ENCODE measurements at places on chromosomes 4 and X.

- DNase-seq, result no peak
These were observed 47.0 kb upstream of the MID1IP1 start for GRCh38 chrX:38754102-38754790.

DNA sequence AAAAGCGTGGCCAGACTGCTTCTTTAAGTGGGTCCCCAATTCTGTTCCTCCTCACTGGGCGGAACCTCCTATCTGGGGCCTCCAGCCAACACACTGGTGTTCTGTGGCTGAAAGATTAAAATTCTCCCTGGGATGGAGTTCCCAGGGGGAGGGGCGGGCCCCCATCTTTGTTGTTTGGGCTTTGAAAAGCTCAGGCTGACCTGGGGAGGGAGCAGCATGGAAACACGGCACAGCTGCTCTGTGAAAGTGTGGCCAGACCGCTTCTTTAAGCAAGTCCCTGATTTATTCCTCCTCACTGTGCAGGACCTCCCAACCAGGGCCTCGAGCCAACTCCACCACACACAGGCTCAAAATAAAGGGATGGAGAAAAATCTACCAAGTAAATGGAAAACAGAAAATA is 219.5 kb downstream of the TMEM47 start:
- no peak for DNase-seq

- DNase-seq, result no peak
These were observed 103.8 kb downstream of the LUZP4 start for GRCh38 chrX:115393271-115393670.

GRCh38 chr4:163556177-163556576 is 61.7 kb downstream of the TMA16 start:
- no peak for DNase-seq

DNA sequence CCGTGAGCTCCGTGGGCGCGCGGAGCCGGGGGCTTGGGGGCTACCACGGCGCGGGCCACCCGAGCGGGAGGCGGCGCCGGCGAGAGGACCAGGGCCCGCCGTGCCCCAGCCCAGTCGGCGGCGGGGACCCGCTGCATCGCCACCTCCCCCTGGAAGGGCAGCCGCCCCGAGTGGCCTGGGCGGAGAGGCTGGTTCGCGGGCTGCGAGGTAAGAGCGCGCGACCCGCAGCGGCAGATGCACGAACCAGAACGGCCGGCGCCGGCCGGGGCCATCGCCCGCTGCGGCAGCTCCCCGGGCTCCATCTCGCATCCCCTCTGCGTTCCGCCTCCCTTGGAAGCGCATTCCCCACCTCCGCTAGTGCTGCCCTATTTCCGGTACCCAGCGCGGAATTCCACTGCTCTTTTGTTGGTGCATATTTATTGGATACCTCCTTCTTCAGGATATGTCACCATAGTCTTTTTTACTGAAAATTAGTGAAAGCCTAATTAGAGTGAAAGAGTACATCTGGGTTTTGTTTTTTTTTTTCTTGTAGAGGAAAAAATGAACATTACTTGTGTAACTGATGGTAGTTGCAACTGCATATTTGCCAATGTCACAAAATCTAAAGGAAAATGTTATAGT is 797 bp downstream of the PKD2 start:
- DNase-seq, result peak; percentile 12

DNA sequence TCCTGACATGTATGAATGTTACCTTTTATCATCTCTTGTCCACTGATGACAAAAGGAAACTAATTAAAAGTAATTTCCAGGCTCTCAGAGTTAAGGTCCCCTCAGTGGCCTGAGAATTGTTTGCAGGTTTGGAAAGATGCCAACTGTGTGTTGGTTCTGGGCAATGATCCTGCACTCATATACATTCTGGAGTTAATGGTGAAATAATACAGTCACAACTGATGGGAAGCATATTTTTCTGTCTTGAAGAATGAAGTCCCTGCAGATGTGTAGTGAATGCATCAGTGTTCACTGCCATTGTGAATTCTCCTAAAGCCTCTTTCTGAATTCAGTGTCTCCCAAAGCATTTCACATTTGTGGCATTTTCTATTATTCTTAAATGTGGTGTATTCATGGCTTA is 238.1 kb upstream of the PPP1R2C start:
- DNase-seq, result no peak

DNA sequence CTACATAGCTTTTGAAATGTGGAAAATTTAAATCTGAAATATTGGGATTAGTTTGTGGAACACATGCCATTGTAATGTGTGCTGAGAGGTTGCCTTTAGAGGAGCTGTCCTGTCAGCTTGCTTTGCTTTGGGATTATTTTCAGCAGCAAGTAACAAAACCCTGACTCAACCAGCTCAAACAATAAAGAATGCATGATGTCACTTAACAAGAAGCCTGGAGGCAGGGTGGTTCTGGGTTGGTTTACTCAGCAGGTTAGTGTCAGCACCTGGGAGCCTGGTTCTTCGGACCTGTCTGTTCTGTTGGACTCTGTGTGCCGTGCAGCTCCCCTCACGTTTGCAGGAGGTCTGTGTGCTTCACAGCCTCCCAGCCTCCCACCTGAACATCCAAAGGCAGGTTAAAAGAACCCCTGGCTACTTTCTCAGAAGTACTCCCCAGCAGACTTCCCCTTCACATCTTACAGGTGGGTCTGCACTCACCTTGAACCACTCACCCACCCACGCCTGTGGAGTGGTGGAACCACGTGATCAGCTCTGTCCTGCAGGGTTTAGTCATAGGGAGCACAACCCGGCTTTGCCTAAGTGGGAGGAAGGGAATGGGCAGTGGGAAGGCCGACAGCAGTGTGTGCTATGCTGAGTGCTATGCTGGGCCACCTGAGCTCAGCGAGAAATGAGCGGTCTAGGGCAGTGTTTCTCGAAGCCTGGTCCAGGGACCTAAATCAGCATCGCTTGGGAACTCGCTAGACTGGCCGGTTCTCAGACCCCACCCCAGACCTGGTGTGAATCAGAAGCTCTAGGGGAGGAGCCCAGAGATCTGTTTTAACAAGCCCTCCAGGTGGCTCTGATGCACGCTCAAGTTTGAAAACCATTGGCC is 20.4 kb downstream of the TMEM131L start:
- DNase-seq, result no peak

DNA sequence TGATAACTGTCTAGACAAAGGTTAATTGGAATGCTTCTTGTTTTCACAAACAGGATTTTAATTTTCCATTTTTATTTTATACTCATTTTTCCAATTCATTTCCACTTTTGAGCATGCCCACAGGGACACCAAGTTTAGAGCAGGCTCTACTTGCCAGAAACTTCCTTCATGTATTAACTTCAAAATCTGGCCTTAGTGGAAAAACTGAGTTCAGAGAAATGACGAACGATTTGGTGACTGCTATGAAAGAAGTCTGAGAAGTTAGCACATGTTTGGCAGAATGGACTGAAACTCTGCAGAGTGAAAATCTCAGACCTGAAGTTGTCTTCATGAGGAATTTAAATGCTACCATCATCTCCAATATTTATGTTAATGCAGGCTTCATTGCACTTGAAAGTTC is 214.1 kb downstream of the THOC2 start:
- DNase-seq, result no peak

DNA sequence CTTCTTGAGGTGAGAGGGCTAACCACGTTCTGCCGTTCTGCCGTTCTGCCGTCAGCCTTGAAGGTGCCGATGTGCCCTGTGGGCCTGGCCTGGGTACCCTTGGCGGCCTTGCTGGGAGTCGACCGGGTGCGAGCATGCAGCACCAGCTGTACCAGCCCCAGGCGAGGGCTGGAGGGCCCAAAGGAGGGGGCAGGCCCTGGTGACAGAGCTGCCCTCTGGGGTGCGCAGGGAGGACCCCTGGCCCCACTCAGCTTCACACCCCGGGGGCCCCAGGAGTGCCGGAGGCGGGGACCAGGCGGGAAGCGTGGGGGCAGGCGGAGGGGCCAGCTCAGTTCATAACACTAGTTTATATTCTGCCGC is 22.1 kb downstream of the UVSSA start:
- DNase-seq, result no peak

GRCh38 chr4:169070071-169070894 is 60.2 kb upstream of the CBR4 start:
- no peak for DNase-seq

GRCh38 chr4:102828497-102828808 is 1.1 kb upstream of the UBE2D3 start:
- DNase-seq, result no peak

- no peak for DNase-seq
These were observed 629.7 kb downstream of the PCDH7 start for GRCh38 chr4:31349907-31350306.

DNA sequence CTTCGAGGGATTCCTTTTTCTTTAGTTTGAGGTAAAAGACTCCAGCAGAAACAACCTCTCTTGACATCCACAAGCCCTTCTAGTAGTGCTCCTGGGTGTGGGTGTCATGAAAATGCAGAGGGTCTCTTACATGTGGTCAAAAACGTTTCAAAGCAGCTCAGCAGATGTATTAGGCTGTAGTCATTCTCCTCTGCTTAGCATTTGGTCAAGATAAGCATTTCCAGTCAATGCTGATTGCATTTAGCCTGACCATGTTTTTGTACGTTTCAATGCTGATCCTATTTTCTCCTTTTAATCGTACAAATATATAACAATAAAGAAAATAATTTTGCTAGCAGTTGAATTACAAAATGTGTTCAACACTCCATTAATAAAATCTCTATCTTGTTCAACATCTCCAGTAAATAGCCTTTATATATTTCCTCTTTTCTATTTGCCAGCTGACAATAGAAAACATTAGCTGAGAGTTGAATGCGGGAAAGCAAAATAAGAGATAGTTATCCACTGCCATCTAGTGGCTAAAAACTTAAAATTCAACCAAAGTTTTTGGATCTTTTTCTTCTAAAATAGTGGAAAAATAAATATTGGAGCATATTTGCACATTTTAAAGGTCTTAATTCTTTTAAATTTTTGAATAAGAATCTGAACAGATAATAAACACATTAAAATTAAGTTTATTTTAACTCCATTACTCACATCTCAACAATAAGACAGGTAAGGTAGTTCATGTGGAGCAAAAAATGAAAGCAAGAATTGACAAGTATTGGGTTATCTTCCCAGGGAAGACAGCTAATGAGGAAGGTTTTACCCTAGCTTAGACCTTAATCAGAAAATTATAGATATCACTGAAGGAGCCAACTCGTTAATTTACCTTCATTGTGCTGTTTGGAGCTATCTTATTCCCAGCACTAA is 15.2 kb upstream of the PACRGL start:
- no peak for DNase-seq

DNA sequence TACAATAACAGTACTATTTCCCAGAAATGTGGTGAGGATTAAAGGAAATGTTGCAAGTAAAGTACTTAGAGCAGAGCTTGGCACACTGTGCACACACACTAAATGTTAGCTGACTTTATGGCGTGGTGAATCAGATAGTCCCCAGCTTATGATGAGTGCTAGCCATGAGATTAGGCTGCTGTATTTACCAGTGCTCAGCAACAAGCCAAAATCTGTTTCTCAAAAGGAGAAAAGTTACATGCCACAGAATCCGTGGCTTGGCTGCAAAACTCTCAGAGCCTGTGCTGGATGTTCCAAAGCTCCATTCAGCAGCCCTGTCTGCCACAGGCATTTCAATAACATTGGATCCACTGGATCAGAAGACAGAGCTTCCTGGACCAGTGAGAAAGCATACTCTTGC is 12.8 kb upstream of the STBD1 start:
- DNase-seq, result no peak

DNA sequence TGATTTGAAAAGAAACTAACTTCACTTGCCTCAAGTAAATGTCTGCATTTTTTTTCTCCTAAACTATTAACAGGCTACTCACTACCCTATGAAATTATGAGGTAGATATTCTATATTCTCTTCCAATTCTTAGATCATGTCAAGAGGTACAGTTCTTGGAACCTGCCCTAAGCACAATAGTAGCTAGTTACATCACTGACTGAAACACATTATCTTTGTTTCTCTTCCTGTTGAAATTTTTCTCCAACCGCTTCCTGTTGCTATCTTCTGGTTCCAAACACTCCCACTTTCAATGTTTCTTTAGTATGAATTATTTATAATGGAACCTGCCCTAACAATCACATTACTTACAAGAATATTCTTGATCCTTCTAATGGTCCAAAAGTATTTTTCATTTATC is 5.0 kb upstream of the BANK1 start:
- no peak for DNase-seq

Measured in activated T-helper 9 cell treated with anti-CD3 and anti-CD28 coated beads, Interleukin-2, amount 50 U/mL, for 16 hours (primary cell).